ENCODE measurements at places on chromosomes 3 and 15.
A peak's percentile ranks its signal among the peaks of the same experiment; 100 is the strongest.

- DNase-seq, result no peak
Observed at GRCh38 chr15:81865850-81866537, 179.8 kb downstream of the MEX3B start.

GRCh38 chr3:179563271-179563783 lies 601 bp downstream of the ACTL6A start:
- peak; percentile 85 for DNase-seq

- DNase-seq, result no peak
Observed at GRCh38 chr3:126179825-126180476, 435 bp downstream of the ALDH1L1 start.

DNA sequence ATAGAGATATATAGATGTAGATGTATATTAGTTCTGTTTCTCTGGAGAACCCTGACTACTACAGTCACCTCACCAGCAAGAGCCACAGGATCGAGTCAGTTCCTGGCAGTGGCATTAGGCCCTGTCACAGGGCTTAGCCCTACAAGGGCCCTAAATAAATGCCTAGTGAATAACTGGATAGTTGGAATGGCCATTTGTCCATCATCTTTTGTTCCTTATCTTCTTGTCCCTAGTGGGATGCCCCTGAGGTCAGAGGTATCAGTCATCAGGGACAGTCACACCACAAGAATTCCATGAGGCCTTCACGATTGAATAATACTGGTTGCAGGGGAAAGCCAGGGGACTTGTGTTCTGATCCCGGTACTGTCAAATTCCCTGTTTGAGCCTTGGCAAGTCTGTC lies 204.9 kb upstream of the PPP2R3A start:
- no peak for DNase-seq

DNA sequence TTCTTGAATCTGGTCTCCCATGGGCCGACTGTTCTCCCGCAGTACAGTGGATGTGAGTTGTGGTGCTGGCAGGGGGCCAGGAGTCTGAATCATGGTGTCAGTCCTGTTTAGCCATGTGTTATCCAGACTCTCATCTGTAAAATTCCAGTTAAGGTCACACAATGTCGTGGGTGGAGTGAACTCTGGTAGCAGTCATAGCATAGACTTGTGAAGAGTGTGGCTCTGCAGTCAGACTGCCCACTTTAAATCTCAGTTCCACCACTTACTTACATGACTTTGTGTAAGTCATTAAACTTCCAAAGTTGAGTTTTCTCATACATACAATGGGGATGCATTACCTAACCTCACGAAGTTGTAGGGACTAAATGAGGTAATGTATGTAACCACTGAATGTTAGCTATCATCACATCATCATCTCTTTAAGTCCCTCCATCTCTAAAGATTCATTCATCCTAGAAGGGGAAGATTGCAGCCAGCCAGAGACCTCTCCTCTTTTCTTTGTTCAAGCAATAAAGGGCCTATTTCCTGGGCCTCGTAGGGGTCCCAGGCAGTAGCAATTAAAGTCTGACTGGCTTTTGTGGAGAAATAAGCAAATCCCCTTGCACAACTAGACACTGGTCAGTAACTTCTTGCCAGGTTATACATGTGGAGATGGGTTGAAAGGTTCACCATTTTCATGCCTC lies 93.9 kb downstream of the PCCB start:
- DNase-seq, result peak; percentile 95

GRCh38 chr3:120281261-120281660 lies 3.8 kb downstream of the GPR156 start:
- no peak for DNase-seq

All from HFFc6 (cell line).